ENCODE measurements at places on chromosomes 3 and 15.

- DNase-seq, result no peak
These were observed 612.7 kb downstream of the TBL1XR1 start for GRCh38 chr3:176584413-176585176.

GRCh38 chr3:188469228-188469885 is 315.4 kb downstream of the LPP start:
- DNase-seq, result no peak

GRCh38 chr3:61420136-61420759 is 141.1 kb upstream of the PTPRG start:
- no peak for DNase-seq

DNA sequence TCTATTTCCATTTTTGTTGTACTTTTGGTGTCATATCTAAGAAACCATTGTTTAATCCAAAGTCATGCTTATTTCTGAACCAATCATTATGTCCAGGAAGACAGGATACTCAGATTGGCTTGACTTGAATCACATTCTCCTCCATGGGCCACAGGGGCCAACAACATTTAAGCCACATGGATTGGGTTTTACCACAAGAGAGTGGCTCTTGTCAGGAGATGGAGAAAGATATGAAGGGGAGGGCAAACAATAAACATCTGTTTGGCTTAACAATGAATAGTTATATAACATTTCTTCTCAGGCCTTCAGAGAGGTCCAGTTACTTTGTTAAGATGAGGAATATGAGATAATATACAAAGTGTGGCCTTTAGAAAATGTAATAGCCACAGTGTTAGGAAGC is 44.6 kb downstream of the GXYLT2 start:
- DNase-seq, result no peak

Measured in iPS DF 6.9 (cell line).